Esophagus muscularis mucosa (tissue), 4 donors: ENCODE measurements at places on chromosomes 13 and 19. TPM values are rescaled to one million over a fixed set of nuclear protein-coding genes. Genes with fewer than 3 reads are reported as not detected.

PPP1R13L gene
- total RNA-seq: 11.1 TPM

GSK3A gene
- total RNA-seq: 43.0 TPM

DNA sequence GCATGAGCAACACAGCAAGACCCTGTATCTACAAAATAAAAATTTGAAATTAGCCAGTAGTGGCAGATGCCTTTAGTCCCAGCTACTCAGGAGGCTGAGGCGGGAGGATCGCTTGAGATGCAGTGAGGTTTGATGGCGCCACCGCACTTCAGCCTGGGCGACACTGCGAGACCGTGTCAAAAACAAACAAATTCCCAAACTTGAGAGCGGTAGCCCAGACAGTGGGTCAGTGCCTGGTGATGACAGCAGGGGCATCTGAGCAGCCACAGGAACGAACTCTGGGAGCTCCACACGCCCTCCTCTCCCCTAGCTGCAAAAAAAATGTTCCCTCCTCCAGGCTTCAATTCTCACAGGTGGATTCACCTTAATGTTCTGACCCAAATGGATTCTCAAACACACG lies 14.1 kb downstream of the ZNF490 start:
- no peaks in the 10 kb centered on the region for H3K27me3 ChIP-seq
- peaks cover 39% of the 10 kb centered on the region for H3K36me3 ChIP-seq
- no peak overlapping the region for H3K4me3 ChIP-seq
- no peaks in the 10 kb centered on the region for H3K4me1 ChIP-seq

DNA sequence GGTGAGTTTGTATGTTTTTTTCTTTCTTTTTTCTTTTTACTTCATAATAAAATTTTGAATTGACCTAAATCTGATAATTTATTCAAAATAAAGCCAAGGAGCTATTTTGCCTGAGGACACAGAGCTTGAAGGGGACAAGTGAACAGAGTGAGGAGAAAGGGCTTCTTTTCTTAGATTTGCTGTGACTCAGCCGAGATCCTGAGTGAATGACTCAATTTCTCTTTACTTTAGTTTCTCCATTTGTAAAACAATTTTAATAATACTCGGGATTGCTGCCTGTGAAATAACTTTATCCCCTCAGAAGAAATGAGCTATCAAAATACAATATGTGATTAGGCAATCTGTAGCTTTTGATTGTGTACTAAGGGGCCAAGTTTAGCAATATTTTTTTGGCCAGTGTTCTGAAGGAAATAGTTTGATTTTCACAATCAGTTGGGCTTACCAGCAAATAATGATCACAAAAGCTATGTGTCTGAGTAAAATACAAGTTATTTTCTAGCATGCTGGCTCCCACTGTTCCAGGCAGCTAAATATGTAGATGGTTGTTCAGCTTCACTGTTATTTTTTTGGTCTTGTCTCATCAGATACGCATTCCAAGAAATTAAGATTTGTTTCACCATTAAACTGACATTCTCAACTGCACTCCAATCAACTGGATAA lies 437.5 kb downstream of the FGF9 start:
- no peaks in the 10 kb centered on the region for H3K36me3 ChIP-seq
- DNase-seq: no peak
- H3K27me3 ChIP-seq: no peaks in the 10 kb centered on the region
- H3K4me1 ChIP-seq: no peaks in the 10 kb centered on the region

- H3K4me3 ChIP-seq: no peak overlapping the region
- H3K4me1 ChIP-seq: no peaks in the 10 kb centered on the region
- no peaks in the 10 kb centered on the region for H3K36me3 ChIP-seq
- no peaks in the 10 kb centered on the region for H3K27me3 ChIP-seq
- DNase-seq: no peak
- H3K27ac ChIP-seq: no peak overlapping the region
Observed at GRCh38 chr13:71621174-71622124, 245.6 kb downstream of the DACH1 start.

- no peaks in the 10 kb centered on the region for H3K27me3 ChIP-seq
- no peak overlapping the region for H3K4me3 ChIP-seq
- no peaks in the 10 kb centered on the region for H3K4me1 ChIP-seq
- DNase-seq: no peak
Observed at GRCh38 chr13:52118595-52118994, 10.3 kb downstream of the NEK5 start.
